DMS 273 treated with DMSO at 0.1 percent for 48 hours (cell line): ENCODE measurements at places on chromosomes 12 and 14.
A peak's percentile ranks its signal among the peaks of the same experiment; 100 is the strongest.

- DNase-seq = no peak
These were observed 697 bp downstream of the ATP6V0A2 start for GRCh38 chr12:123712780-123713319.

- DNase-seq = no peak
These were observed 98.4 kb downstream of the APAF1 start for GRCh38 chr12:98743362-98743953.

- DNase-seq = no peak
These were observed 55.9 kb upstream of the TSPAN11 start for GRCh38 chr12:30870491-30871265.

- DNase-seq = no peak
These were observed 1.4 kb downstream of the BCL11B start for GRCh38 chr14:99270458-99271220.

GRCh38 chr12:68904351-68904962 is 28.5 kb downstream of the CPM start:
- DNase-seq = no peak

GRCh38 chr14:90489916-90490719 is 93.3 kb downstream of the CALM1 start:
- no peak for DNase-seq

DNA sequence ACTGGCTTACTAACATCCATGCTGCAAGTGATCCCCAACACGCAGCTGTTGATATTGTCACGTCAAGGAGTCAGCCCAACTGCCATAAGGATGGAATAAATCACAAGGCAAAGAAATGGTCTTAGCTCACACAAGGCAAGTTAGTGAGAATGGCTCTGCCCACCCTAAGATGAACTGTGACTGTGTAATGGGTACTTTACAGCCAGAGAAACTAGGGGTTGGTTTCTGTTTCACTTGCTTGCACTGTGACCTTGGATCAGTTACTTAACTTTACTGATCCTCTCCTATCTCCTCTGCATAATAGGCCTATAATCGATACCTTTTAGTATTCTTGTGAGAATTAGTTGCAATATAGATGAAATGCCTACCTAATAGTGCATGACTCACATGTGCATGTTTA is 52.2 kb upstream of the ANO2 start:
- DNase-seq = no peak

DNA sequence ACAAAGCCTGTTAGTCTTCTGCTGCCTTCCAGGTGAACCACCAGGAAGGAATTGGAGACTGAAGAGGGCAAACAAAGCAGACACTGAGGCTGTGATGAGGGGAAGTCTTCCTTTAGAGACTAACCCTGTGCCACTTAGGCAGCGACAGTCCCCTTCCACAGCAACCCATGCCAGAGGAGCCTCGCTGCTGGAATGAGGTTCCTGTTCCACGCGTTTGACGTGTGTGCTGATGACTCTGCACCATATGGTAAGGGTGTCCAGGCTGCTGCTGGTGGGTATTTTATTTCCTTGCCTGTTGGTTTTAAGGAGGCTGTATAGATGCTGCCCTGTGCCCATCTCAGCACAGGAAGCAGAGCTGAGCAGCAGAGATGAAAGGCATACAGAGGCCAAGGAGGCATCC is 361.9 kb upstream of the FKBP4 start:
- DNase-seq = no peak

- no peak for DNase-seq
These were observed 228.7 kb upstream of the CRY1 start for GRCh38 chr12:107322063-107322462.

DNA sequence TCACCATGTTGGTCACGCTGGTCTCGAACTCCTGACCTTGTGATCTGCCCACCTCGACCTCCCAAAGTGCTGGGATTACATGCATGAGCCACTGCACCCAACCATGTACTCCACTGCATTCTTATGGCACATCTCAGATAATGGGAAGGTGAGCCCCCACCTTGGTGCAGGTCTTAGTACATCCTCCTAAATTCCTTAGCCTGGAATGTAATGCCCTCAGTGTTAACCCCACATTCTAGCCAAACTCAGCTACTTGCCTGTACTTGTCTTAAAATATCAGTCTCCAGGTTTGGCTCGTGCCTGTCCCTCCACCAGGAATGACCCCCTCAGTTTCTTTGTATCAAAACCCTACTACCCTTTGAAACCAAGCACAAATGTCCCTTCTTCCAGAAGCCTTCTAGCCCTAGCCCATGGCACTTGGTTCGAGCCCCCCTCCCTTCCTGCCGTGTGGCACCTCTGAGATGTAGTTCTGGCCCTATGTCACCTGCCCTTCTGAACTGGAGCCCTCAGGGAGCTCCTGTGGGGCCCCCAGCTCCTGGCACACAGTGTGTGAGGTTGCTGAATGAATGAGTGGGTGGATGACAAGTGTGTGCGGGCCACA is 8.4 kb downstream of the KCNH3 start:
- no peak for DNase-seq

- no peak for DNase-seq
These were observed 36.1 kb upstream of the EVL start for GRCh38 chr14:100028990-100029677.

DNA sequence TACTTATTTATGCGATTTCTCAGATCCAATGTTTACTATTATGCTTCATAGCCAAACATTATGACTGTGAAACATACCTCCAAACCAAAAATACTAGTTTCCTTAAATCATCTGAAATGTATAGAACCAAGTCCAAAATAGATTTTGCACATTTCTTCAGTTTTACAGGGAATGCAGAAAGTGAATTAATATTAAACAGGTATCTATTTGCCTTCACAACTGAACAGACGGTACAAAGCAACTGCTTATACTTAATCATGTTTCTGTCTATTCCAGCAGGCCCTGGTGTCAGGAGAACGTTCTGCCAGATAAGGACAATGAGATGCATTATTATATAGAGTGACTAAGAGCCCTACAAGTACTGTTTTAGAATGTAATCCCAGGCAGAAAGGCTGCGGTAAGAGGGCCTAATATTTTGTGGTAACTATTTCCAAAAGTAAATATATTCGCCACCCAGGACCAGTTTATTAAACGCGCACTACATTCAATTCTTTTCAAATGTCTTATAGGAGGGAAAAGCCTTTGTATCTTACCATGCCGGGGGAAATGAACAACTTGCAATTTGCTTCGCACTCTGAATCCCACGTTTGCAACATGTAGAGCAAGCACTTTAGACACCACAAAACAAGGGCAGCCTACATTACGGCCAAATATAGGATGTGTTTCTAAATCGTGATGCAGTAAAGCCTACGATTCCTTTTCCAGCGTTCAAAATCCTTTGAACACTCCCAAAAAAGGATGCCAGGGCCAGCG is 1.5 kb downstream of the CORO1C start:
- DNase-seq = peak; percentile 32

- no peak for DNase-seq
These were observed 504.3 kb downstream of the SLC16A7 start for GRCh38 chr12:60100160-60100559.

- DNase-seq = no peak
These were observed 2.2 kb downstream of the BAZ1A start for GRCh38 chr14:34872822-34873588.

DNA sequence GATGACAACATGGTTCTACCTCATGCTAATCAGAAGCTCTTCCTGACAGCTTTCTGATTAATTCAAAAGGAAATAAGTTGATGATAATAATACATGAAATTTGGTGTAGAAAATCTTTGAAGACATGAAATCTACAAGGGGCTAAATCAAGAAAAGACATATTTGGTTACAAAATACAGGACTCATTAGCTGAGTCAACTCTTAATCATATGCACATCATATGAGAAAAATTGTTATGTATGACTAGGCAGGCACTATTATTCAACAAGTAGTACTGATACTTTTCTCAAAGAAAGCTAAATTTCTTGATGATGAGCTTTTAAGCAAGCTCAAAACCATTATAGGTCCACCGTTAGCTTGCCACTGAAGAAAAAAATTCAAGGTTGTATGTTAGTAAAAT is 7.1 kb downstream of the ABCC9 start:
- no peak for DNase-seq

DNA sequence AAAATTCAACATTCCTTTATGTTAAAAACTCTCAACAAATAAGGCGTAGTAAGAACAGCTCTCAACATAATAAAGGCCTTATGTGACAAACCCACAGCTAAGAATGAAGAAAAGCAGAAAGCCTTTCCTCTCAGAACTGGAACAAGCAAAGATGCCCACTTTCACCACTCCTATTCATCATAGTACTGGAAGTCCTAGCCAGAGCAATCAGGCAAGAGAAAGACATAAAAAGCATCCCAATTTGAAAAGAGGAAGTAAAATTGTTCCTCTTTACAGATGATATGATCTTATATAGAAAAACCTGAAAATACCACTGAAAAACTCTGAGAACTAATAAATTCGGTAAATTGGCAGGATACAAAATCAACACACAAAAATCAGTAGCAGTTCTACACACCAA is 52.1 kb downstream of the STON2 start:
- no peak for DNase-seq

DNA sequence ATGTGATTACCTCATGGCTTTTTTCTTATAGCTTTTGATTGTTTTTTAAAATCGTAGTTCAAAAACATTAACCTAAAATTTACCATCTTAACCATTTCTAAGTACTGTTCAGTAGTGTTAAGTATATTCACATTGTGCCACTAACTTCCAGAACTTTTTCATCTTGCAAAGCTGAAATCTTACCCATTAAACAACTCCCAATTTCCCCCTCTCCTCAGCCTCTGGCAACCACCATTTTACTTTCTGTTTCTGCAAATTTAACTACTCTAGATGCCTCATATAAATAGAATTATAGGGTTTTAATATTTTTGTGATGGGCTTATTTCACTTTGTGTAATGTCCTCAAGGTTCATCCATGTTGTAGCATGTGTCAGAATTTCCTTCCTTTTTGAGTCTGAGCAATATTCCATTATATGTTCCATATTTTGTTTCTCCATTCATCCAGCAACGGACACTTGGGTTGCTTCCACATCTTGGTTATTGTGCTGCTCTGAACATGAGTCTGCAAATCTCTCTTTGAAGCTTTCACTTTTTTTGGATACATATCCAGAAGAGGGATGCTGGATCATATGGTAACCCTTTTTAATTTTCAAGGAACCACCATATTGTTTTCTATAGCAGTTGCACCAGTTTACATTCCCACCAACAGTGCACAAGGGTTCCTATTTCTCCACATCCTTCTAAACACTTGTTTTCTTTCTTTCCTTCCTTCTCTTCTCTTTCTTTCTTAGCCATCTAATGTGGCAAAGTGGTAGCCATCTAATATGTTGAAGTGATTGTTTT is 5.0 kb downstream of the HIF1A start:
- no peak for DNase-seq

GRCh38 chr12:11771356-11771755 is 121.9 kb downstream of the ETV6 start:
- no peak for DNase-seq

DNA sequence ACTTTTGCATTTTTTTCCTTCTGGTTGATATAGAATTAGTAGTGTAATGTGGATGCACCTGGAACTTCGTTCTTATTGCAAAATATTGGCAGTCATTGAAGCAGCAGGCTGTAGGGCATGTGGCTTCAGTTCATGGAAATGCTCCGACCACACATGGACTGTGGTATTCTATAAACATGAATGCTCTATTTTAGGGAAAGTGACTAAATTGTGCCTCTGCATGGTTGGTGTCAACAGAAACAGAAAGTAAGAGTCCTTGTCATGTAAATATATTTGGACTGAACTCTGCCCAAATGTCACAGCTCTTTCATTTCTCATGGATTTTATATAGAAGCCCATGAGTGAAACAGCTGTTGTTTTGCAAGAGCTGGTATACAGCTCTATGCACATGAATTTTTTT is 917.0 kb downstream of the LRFN5 start:
- DNase-seq = peak; percentile 42

DNA sequence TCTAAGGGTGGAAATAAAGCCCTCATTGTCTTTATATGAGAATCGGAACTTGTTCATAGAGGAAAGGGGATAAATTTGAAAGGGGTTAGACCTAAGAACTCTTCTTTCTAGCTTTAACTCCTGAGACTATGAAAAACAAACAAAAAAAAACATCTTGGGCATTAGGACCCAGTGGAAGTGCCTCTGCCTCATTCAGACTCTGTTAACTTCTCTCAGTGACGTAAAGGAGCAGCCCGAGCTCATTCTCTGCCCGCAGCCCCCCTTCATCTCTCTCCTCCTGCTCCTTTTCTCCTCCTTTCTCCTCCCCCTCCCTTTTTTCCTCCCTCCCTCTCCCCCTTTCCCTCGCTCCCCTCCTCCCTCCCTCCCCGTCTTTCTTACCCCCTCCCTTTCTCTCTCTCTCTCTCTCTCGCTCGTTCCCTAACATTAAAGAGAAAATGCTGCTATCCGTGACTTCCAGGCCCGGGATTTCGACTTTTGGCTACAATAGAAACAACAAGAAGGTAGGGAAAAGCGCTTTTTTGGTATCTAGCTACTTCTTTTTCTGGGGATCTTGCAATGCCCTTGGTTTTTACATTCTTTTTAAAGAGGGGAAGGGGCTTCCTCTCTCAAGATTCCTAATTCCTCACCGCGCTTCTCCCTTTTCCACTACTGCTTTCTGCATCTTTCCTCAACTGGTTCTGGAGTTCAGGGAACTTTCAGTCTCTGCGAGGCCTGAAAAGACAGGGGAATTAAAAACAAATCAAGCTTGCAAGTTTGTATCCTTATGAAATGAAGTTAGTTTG is at the start of gene RBMS2:
RBMS2 (plus strand) TSS at position 231 of the 782 bp plus-strand sequence; CDS start at position 435, 204 bp downstream.
- peak; percentile 46 for DNase-seq

DNA sequence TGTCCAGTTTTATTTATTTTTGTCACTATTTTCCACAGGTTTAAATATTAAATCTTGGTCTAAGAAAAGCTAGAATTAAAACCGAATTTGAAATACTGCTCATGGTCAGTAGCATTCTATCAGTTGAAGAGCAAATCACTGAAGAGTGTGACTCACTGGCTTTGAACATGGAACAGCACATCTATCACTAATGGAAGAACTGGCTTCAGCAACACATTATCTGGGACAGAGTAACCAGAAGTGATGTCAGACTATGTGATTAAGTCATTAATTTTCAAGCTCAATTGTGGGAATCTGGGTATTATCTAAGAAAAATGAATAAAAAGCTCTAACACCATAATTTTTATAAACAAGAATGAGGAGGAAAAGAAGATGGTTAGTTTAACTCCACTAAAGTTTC is 527.5 kb downstream of the TMTC2 start:
- DNase-seq = no peak

DNA sequence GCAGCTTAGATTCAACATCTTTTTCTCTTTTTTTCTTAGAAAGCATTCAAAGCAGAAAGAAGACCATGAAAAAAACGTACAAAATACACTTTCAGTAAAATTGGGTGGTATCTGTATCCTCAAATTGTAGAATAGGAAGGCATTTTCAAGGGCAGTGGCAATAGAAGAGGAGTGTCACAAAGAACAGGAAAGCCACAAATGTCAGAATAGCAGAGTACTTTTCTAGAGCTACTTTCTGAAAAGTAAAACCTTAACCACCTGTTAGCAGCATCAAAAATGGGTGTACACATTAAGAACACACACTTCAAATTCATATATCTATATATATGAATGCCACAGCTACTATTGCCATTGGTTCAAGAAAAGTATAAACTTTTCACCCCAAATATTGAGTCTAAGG is 412.1 kb upstream of the DCN start:
- no peak for DNase-seq

DNA sequence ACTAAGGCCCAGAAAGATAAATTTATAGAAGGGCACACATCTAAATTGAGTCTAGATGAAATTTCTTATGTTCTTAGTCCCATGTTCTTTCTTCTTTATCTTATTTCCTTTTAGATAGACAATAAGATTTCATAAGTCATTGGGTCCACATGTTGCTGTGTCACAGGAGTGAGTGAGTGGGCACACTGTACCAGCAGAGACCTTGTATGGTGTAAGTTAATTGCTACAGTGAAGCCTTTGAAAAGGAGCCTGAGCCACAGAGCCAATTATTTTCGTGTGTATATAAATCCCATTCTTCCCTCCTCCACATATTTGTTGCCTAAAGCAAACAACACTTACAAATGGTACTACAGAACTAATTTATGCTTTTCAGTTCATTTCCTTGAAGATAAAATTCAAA is 79.1 kb downstream of the GRIP1 start:
- no peak for DNase-seq
